Sciatic nerve (tissue), 2 donors: ENCODE measurements at places on chromosomes 7 and 10. TPM values are rescaled to one million over a fixed set of nuclear protein-coding genes. Genes with fewer than 3 reads are reported as not detected.

GRCh38 chr7:92137557-92137956 lies 3.3 kb upstream of the CYP51A1 start:
- no peak for DNase-seq

The VWDE gene
- 2.8 TPM for total RNA-seq

DNA sequence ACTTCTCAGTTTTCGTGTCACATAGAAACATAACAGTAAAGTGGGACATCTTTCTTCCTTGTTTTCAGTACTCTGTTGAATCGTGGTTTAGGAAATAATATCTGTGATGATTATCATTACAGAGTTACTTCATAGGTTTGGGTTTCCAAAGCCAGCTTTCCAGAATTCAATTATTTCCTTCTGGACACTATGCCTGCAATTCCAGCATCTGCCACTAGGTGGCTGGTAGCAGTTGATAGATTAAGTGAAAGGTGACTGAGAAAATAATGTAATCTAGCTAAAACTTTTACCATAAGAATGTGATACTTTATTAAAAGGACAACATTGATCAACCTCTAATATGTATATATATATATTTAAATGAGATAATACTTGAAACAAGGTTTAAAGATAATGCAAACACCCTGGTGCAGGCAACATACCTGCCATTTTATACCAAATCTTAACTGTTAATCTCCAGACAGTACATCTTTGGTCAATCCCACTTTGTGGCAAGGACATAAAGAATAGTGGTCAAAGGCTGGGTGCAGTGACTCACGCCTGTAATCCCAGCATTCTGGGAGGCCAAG lies 102.6 kb downstream of the SH3PXD2A start:
- no peak for DNase-seq

GRCh38 chr7:137983323-137984008 lies 18.4 kb downstream of the CREB3L2 start:
- peak; percentile 74 for DNase-seq

DNA sequence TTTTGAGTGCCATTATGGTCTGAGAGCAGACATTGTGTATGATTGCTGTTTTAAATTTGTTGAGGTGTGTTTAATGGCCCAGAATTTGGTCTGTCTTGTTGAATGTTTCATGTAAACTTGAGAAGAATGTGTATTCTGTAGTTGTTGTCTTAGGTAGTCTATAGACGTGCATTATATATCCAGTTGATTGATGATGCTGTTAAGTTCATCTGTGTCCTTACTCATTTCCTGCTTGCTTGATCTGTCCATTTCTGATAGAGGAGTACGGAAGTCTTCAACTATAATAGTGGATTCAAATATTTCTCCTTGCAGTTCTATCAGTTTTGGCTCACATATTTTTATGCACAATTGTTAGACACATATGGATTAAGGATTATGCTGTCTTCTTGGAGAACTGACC lies 16.0 kb downstream of the PTPN12 start:
- no peak for DNase-seq

- DNase-seq: no peak
Measured at GRCh38 chr10:15518250-15518649, 147.2 kb upstream of the FAM171A1 start.

The RBM33 gene
- total RNA-seq: 109 TPM

- no peak for DNase-seq
Measured at GRCh38 chr10:72173619-72174296, 42.1 kb upstream of the ANAPC16 start.
